ENCODE measurements at places on chromosomes 12 and 14.

DNA sequence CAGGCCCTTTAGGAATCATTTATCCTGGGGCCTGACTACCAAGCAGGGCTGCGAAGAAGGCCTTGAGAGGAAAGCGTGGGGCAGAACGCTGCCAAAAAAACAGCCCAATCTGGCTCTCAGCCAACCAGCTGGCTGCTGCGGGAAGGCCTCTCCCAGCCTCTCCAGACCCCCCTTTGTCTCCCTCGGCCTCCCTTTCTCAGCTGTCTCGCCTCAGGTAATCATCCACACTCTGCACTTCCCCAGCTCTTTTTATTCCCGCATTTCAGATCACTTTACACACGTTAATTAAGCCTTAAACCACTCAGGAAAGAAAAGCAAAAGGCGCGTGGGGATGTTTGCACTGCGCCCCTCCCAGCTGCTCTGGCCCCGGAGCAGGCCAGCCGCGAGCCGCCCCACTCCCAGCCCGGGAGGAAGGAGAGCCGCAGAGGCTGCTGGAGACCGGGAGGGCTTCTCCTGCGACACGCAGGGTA lies 208.2 kb upstream of the FOXN3 start:
- DNase-seq: no peak

DNA sequence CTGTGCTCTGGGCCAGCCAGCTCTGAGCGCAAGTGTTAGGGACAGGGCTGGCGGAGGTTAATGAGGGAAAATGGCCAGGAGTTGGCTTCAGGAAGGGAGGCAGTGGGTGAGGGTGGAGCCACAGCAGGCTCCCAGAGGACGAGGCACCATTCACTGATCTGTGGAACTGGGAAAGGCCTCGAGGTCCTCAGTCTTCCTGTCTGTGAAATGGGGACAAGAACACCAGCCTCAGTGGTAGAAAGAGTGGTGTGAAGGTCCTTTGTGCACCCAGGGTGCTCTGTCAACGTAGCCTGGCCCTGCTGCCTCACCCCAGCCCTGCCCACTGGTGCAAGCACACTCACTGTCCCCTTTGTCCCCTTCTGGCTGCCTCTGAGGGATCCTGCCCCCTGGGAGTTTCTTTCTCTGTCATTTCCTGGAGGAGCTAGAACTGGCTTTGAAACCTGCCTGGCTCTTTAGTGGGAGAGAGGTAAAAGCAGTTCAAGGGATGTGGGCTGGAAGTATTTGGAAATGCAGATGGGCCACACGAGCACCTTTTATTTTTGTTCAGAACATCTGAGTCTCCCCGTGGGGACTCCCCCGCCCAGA lies 25.0 kb downstream of the SYNDIG1L start:
- DNase-seq: no peak

DNA sequence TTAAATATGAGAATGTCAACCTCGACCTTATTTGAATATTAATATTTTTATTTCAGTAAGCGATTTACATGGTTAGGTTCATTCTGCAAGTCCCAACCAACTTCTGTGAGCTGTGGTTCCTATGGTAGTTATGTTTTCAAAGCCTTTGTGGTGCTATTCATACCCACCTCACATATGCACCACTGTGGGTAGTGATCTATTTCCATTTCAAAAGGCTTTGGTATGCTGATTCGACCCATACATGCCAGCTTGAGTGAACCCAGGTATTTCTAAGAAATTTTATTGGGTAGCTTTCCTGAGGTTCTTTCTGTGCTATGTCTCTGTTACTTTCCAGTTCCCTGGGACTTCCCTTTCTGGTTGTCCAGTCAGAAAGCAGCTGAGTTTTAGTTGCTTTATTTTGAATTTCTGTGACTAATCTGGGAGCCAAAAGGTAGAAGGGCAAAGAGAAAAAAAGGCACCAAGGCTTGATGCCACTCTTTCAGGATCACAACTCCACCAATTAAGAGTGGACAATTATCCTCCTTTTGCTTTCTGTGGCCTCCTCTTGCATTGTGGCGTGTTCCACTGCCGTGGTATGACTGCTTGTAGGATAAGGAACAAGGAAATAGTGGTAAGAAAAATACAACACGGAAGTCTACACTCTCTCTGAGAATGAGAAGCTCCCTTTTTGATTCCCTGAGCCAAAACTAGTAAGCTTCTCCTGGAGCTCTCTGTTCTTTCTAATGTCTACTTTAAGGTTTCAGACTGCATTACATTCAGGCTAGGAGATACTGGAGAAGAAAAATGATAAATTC lies 729.1 kb downstream of the NOVA1 start:
- DNase-seq: no peak

DNA sequence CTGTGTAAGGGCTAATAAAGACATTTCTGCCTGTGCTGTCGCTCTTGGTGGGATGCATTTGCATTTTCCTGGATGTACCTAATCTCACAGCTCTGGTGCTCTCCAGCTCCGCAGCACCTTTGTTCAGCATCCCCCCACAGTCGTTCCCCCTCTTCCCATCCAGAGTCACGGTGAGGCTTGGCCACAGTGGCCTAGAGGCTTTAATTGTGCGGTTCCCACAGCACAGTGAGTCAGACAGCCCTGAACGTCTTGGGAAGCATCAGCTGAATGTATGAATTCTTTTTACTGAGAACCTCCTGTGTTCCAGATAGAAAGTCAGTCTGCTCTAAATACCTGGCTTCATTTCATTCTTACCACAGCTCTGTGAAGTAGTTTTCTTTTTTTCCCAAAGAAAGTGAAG lies 28.7 kb downstream of the MLXIP start:
- DNase-seq: no peak
